NCI-H187 (cell line): ENCODE measurements at places on chromosomes 5 and 9.

GRCh38 chr9:76181020-76181641 is 213.1 kb downstream of the RFK start:
- no peak for DNase-seq

GRCh38 chr9:129574911-129575585 is 45.9 kb downstream of the C9orf50 start:
- no peak for DNase-seq

DNA sequence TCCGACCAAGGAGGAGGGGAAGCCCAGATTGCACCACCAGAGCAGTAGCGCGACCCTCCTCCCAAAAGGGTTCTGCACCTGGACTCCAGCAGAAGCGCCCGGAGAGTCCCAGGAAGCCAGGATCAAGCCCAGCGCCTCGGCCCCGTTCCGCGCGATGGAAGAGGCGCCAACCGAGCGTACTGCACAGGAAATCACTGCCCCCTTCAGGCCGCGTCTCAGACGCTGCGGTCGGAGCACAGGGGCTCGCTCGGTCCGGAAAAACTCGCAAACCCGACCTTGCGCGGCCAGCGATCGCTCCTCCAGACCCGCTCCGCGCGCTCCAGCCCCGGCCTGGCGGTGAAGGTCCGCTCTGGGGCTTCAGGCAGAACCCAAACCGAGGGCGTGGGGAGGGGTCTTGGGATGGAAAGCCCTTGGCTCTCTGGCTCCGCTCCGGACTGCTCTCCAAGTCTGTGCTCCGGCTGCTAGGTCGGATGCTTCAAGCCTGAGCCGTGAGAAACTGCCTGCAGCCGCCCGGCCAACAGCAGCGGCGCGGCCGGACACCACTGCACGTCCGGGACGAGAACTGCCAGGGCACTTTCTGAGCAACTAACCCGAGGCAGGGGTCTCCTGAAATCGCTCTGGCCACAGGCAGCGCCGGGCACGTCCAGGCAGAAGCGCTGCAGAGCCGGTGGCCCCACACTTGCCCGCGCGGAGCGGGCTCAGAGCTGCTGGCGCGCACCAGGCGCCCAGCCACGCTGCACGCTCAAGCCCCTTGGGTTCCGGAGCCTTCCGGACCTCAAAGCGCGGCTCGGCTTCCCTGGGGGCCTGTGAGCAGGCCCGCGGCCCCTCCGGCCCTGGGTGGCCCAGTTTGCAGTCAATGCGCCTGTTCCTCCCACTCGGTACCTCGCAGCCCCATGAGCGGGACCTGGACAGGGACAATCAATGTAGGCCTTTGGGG is 1.3 kb downstream of the GABBR2 start:
- DNase-seq: no peak

DNA sequence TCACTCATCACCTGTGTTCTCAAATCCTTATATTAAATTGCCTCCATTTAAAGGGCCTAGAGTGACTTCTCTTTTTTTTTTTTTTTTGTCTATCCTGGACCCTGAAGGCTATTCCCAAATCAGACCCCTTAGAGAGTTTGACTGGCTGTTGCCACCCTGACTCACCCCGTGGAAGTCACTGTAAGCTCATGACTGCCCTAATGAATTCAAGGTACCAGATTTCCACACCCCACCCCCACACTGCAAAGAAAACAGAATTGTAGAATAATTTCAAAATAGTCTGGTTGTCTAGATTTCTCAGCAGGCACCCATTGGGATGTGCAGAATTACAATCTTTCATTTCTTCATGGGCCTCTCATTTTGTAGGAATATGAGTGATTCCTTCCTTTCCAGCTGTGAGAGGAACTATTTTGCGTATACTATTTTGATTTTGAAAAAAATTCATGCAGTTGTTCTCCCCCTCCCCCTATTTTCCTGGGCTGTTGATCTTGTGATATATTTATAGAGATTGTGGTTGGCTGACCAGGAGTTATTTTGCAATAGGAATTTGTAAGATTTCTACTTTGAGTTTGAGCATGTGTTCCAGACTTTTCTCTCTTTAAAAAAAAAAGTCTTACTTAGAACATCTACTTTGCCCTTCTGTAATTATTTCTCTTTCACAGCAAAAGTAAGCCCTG is 79.1 kb downstream of the ZNF618 start:
- DNase-seq: no peak

GRCh38 chr5:75057561-75057960 is 5.2 kb upstream of the GCNT4 start:
- no peak for DNase-seq

- no peak for DNase-seq
Observed at GRCh38 chr9:127491516-127491915, 40.2 kb downstream of the LRSAM1 start.

DNA sequence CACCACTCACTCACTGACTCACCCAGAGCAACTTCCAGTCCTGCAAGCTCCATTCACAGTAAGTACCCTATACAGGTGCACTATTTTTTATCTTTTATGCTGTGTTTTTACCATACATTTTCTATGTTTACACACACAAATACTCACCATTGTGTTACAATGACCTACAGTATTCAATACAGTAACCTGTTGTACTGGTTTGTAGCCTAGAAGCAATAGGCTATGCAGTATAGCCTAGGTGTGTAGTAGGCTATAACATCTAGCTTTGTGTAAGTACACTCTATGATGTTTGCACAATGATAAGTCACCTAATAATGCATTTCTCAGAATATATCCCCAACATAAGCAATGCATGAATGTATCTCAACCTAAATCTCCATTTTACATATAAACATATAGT is 541.1 kb downstream of the NR2F1-AS1 start:
- no peak for DNase-seq

DNA sequence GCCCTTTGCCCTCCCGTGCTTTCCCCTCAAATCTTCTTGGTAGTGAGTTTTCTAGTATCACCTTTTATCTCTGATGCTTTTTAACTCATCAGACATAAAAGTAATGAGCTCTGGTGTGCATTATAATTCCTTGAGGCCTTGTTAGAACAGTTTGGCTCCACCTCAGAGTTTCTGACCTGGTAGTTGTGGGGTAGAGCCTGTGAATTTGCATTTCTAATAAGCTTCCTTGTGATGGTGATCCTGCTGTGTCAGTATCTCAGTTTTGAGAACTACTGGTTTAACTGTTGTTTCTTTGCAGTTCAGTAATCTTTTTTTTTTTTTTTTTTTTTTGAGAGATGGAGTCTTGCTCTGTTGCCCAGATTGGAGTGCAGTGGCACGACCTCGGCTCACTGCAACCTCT is 31.1 kb downstream of the UBE2D2 start:
- no peak for DNase-seq

DNA sequence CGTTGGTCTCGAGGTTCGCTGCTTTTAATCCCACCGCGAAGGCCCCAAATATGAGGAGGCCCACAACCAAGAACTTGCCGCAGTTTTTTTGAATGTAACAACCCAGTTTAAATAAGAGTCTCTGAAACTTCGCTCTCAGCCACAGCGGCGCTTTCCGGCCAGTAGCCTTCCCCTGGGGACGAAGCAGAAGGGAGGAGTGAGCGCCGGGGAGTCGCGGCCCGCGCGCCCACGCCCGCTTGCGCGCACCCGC is 10.4 kb downstream of the PTCH1 start:
- no peak for DNase-seq

GRCh38 chr9:121718084-121718483 is 66.7 kb downstream of the DAB2IP start:
- DNase-seq: no peak

DNA sequence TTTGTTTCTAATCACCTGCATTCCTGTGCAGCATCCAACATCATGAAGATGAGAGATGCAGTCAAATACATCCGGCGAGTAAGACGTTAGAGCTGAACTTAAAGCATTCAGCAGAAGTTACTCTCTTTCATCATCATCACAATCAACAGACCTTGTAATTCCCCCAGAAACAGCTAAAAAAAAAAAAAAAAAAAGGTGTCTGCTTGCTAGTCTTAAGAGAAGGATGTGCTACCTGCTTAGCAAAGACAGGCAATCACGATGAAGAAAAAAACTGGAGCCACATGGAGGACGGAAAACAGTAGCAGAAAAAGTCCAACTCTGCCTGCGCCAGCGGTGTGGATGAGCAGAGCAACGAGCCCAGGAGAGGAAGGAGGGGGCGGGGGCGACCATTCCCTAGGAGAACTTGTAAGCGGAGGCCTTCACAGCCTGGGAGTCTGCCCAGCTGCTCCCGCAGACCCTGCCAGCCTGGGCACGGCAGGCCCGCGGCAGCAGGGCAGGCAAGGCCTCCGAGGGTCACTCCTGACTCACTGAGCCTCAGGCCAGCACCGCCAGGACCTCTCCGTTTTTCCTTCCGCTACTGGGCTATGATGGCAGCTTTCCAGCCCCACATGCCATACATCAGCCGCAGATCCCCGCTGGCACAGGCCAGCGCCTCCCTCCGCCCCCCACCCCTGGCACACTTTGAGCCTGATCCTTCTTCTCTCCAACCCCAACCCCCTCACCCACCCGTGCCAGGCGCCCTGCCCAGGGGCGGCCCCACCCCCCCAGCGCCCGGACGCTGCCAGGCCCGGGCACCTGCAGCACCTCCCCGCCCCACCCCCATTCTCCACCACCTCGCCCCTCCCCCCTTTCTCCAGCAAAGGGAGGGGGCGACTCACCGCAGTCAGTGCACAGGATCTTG is 1.4 kb downstream of the NRG2 start:
- DNase-seq: no peak

- no peak for DNase-seq
Observed at GRCh38 chr9:132506977-132507669, 75.3 kb upstream of the BARHL1 start.

DNA sequence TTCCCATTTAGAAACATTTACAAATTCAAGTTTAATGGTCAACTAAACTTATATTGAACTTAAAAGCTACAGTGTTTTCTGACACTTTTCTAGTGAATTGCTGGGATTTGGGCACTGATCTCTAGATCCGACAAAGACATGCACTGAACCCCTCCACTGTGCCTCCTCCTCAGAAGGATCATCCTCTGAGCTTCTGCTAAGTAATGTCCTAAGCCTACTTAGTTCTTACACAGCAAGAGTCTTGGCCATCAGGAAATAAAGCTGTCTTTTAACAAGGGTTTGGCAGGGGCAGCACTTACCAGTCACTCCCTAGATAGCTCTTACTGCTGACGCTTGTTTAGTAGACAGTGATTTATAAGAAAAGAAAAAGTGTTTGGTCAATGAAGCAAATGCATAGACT is 50.5 kb downstream of the FAM81B start:
- no peak for DNase-seq

DNA sequence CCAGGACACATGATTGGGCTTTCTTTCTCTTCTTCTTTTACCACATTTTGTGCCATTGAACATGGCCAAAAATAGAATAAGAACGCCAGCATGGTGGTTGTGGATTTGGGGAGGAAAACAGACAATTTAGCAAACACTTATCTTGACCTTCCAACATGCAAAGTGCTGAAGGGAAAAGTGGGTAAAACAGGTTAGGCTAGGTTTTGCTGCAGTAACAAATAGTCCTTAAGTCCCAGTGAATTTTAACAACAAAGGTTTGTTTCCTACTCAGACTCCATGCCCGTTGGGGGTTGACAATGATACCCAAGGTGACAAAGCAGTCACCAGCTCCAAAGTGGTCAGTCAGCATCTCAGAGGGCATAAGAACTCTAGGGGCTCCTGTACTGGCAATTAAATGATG is 43.2 kb upstream of the STC2 start:
- DNase-seq: no peak

DNA sequence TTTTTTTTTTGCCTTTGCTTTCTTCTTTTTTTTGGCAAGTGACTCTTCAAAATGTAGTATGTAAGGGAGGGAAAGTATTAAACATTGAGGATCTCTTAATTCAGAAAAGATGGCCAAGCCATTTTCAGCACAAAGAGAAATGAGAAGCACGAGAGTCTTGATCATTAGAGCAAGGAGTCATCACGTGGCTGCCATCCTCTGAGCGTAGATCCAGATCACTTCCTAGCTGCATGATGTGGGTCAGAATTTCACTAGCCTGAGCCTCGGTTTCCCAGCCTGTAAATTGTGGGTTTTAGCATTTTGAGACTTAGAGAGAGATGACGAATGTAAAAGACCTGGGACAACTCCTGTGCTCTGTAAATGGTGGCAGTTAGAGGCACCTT is 312.9 kb downstream of the ARHGEF28 start:
- DNase-seq: no peak

DNA sequence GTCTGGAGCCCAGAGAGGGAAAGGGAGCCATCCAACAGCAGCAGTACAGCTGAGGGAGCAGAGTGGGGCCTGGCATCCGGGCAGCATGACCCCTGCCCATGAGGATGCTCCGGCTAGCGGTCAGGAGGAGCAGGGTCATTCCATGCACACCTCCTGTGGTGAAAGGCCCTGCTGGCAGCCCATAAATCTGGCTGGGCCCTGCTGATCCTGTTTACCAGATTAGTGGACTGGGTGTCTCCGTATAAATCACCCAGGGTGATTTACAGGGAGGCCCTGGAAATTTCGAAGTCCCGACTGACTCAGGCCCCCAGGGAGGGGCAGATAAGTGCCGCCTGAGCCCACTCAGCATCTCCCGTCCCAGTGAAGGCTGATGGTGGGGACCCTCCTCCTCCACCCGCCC is 117.6 kb upstream of the HAND1 start:
- no peak for DNase-seq

DNA sequence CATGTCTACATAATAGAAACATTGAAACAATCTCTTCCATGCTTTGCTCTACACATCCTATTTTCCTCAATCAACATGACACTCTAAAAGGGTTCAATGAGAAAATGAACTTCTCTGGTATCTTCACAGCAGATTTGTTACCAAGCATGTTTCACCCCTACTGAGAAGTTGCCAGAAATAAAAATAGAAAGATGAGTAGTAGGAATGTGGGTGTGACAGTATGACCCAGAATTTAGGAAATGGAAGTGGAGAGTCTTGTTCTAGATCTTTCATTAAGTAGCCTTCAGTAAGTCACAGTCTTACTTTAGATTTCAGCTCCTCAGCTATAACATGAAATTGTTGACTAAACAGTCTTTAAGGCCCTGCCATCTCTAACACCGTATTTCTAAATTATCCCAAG is 581.8 kb downstream of the EFNA5 start:
- no peak for DNase-seq

GRCh38 chr9:80841888-80842287 is 847.5 kb downstream of the TLE1 start:
- DNase-seq: no peak
